ENCODE measurements at places on chromosomes 1 and 21. TPM values are rescaled to one million over a fixed set of nuclear protein-coding genes. Genes with fewer than 3 reads are reported as not detected.

Gene F13B
- not detected for total RNA-seq

Gene HOOK1
- 13.3 TPM for total RNA-seq

Gene SLAMF8
- 0.20 TPM for total RNA-seq

Gene RNU1-1
- total RNA-seq: 34,682 TPM

Gene CHAF1B
- 1.6 TPM for total RNA-seq

Gene LCE3E
- 1.3 TPM for total RNA-seq

Gene FAM72D
- 0.99 TPM for total RNA-seq

Gene SELENBP1
- 46.2 TPM for total RNA-seq

Gene ALG14
- 1.8 TPM for total RNA-seq

Gene FYB2
- 0.30 TPM for total RNA-seq

Gene HCN3
- 1.7 TPM for total RNA-seq

DNA sequence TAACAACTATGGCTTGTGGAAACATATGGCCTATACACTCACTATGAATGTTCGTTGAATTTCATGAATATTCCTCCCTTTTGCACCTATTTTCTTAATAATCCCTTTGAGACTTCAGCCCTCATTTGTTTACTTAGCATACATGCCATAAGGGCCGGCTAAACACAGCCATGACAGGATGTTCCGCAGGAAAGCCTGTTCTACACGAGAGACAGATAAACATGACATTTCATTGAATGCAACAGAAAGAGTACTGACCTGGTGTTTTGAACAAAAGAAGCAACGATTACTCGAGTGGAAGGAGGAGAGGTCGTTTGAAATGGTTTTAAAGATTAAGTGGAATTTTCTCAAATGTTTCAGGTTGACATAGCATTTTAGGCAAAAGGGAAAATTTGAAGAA is 459.5 kb upstream of the CXADR start:
- no peak for DNase-seq

DNA sequence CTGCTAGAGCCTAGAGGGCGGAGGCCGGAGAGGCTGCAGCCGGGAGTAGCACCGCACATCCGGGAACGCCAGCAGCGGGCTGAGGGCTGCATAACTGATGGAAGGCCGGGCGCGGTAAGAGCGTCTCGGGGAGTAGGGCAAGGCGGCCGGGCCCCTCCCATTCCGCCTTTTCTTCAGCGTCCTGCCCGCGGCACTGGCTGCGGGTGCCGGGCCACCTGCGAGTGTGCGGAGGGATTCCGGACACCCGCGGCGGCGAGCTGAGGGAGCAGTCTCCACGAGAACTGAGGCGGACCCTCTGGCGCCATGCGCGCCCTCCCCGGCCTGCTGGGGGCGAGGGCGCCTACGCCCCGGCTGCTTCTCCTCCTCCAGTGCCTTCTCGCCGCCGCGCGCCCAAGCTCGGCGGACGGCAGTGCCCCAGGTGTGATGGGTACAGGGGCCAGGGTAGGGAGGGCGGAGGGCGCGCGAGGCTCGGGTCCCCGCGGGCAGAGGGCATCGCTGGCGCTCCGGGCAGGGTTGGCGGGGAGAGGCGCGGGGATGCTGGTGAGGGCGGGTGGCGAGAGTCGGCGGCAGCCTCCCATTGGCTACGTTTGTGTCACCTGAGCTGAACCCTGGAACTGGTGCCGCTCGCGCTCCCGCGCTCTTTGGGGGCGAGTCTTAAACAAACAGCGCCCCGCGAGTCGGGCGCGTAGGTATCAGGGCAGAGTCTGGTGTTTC is 334.4 kb downstream of the SRGAP2C start:
- DNase-seq: no peak

DNA sequence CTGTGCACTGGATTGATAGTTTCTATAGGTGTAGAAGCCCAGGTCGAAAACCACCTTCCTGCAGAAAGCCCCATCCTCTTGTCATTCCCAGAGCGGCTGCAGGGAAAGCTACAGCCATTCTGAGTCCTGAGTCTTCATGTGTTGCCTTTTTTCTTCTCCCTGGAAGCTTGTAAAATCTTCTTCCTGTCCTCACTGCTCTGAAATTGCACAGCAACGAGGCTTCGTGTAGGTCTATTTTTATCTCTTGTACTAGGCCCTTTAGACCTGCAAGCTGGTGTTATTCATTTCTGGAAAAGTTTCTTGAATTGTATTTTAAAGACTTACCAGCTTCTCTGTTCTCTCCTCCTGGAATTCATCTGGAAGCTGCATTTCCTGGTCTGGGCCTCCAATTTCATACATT is 44.2 kb upstream of the ETS2 start:
- no peak for DNase-seq

DNA sequence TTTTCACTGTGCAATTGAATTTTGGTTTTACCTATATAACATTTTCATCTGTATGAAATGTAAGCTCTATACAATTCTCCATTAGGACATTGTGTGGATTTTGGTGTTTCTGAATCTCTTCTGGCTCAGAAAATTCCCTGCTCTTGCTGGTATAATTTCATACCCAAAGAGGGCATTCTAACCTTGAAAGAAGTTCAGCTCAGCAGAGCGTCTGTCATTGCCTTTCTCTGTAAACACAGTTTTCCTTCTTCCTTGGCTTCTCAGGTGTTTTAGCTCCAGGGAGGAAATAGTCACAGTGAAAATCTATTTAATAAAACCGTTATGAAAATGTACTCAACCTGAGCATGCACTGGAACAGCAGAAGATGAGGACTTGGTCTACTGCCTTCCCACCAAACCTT is 16.0 kb downstream of the DISC1 start:
- no peak for DNase-seq

- DNase-seq: no peak
Observed at GRCh38 chr21:25485914-25486313, 121.4 kb downstream of the MRPL39 start.

- DNase-seq: no peak
Observed at GRCh38 chr1:225425201-225425786, 2.5 kb downstream of the LBR start.

GRCh38 chr1:206422525-206422924 is 47.8 kb upstream of the IKBKE start:
- DNase-seq: no peak

- DNase-seq: no peak
Observed at GRCh38 chr1:19644681-19645410, 735 bp downstream of the NBL1 start.

- no peak for DNase-seq
Observed at GRCh38 chr1:103337779-103338178, 187.7 kb upstream of the RNPC3 start.

GRCh38 chr1:196317535-196318522 is 290.4 kb downstream of the KCNT2 start:
- peak; percentile 61 for DNase-seq

DNA sequence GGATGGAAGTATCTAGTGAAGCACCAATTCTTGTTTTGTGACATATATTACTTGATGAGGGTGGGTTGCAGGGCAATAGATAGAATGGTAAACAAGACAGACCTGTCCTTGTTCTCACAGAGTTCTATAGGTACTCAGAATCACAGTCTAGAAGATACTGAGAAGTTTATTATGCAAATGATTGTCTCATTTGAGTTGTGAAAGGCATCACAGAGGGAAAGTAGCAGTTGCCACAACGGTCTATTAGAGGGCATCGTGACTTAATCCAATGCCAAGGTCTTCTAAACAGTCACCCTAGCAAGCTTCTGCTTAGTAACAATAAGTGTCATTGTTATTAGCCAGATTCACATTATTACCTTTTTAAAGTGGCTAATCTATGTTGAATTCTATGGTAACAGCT is 574.8 kb upstream of the ZRANB2 start:
- DNase-seq: no peak

DNA sequence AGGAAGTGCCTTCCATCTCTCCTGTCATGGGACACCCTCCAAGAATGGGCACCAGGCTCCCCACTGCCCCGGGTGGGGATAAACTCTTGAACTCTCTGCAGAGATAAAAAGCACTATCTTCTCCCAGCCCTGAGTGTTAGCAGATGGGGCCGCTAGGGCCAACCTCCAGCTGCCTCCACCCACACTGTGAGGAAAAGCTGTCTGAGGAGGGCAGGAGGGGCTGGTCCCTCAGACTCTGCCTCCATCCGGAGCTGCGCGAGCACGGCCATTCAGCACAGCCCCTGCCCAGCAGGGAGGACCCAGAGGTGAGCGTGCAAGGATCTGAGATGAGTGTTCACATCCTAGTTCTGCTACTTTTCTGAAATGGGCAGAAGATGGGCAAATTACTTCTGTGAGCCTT is 51.8 kb upstream of the TRABD2B start:
- DNase-seq: no peak

DNA sequence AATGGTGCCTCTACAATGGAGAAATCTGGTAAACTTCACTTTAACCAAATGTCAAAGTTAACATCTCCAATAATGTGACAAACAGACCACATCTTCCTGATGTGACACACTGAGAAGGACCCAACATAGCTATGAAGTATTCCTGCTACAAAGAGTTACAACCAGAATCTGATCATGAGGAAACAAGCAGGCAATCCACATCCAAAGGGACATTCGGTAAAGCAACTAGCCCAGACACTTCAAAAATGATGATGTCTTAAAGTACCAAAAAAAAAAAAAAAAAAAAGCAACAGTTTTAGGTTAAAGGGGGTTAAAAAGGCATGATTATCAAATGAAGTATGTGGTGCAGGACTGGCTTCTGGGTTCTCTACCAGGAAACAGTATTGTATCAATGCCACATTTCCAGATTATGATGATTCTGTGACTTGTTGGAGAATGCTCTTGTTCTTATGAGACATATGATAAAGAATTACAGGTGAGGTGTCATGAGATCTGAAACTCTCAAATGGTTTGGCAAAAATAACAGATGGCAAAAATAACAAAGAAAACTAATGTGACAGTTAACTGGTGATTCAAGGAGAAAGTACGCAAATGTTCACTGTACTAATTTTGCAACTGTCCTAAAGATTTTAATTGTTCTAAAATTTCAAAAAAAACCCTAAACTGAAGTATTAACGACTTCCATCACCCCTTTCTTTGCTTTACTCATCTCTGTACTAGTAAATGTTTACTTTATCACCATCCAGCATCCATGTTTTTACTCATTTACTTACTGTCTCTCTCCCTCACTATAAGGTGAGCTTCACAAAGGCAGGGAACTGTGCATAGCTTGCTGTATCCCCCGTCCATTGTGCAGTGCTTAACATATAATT is 2.8 kb downstream of the CD58 start:
- DNase-seq: no peak

DNA sequence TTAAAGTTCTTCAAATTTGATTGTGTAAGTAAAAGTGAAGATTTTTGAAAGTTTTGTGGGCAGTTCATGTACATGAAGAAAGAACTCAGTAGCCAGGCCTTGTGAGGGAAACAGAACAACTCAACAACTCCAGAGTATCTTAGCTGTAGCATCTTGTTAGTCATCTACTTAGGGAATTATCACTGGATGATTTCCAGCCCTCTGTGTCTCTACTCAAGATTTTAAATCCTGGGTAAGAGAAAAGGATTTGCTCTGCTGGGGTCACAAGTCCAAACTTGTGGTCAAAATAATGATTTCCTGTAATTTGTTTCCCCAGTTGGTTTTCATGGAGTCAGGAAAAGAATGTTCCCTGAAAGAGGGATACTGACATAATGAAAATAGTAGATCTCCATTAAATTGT is 8.2 kb downstream of the OR10T2 start:
- DNase-seq: no peak

GRCh38 chr1:61076728-61077675 is 5.4 kb upstream of the NFIA start:
- DNase-seq: peak; percentile 88

DNA sequence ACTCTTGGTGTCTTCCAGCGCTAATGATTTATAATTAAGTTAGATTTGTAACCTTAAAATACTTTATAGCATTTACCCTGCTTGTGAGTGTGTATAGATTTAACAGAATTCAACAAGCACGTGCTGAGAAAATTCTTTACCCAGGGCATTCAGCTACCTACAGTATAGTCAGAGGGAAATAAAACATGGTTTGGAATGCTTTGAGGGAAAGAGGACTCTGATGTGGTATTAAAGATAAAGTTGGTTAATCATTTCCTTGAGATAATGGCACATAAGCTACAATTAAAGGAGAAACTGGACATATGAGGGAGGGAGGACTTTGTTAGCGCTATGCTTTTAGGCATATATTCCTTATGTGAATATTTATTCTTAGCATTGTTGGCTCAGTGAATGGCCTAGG is 26.4 kb upstream of the IL12RB2 start:
- DNase-seq: no peak

DNA sequence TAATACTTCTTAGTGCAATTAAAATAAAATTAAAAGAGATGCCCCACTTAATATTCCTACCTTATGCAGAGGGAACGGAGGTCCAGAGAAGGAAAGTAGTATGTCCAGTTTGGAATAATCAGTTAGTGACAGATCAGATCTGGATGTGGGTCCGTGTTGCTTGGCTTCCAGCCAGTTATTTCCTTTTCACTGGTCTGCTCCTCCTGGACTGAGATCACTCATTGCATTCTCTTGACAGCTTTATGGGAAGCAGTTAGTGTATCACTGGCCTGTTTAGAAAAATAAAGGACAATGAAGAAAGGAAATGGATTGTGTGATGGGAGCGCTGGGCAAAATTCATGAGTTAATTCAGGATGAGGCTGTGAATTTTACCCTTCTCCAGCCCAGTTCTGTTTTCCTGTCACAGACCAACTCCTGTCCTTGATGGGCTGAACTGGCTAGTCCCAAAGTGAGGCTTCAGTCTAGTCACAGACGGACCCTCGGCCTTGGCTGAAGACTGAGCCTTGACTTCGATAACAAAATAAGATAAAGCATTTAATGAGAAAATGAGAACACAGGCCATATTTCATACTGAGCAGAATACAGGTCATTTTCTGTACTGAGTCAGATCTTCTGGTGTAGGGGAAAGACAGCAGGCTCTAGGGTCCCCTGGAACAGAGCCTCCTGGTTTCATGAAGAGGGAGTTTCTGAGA is 85.2 kb upstream of the TRABD2B start:
- DNase-seq: no peak

DNA sequence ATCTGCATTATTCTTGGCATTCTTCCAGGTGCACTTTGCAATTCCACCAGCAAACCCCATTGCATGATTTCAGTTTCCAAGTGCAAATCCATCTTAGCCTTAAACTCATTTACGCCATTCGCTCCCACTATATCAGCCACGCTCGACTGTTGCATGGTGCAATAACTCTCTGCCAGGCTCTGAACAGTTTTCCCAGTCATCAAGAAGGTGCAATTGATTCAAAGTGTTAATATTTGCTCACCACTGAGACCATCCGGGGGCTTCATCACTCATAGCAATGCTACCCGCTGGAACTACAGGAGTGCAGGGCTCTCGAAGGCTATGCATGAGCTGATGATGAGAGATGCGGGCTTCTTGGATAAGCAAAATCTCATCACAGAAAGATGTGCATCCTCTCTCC is 488.2 kb downstream of the OMA1 start:
- DNase-seq: no peak

GRCh38 chr1:175182201-175182746 is 10.3 kb downstream of the KIAA0040 start:
- no peak for DNase-seq

GRCh38 chr1:67939942-67940341 is 106.7 kb upstream of the GNG12 start:
- DNase-seq: no peak

GRCh38 chr1:163399976-163400601 is 78.3 kb downstream of the NUF2 start:
- DNase-seq: no peak

GRCh38 chr21:45415943-45416611 is 11.1 kb downstream of the COL18A1 start:
- DNase-seq: no peak

- no peak for DNase-seq
Observed at GRCh38 chr1:77024500-77024899, 157.2 kb downstream of the ST6GALNAC5 start.

GRCh38 chr1:79363430-79363829 is 356.9 kb upstream of the ADGRL4 start:
- no peak for DNase-seq

- peak; percentile 89 for DNase-seq
Observed at GRCh38 chr1:26787706-26788514, at the start of gene PIGV. PIGV (plus strand) TSS chr1:26787950; CDS start chr1:26790816, 2,866 bp downstream.

GRCh38 chr1:81310250-81310649 is 490.5 kb upstream of the ADGRL2 start:
- DNase-seq: no peak

Data from skin of body (tissue), 3 donors.